ENCODE measurements at places on chromosomes 5 and 9. TPM values are rescaled to one million over a fixed set of nuclear protein-coding genes. Genes with fewer than 3 reads are reported as not detected.

The GARIN3 gene
- not detected for total RNA-seq

The SLC34A1 gene
- total RNA-seq = 0.12 TPM

The FGF1 gene
- 0.12 TPM for total RNA-seq

The TCERG1 gene
- total RNA-seq = 72.8 TPM

The RLN1 gene
- 0.41 TPM for total RNA-seq

The NPR3 gene
- 116 TPM for total RNA-seq

GRCh38 chr5:6540111-6540827 is 91.6 kb downstream of the UBE2QL1 start:
- H3K4me3 ChIP-seq = no peak overlapping the region
- no peaks in the 10 kb centered on the region for H3K4me1 ChIP-seq
- H3K27me3 ChIP-seq = peaks cover 19% of the 10 kb centered on the region
- peak; percentile 10 for DNase-seq

- peaks cover 56% of the 10 kb centered on the region for H3K27me3 ChIP-seq
- no peaks in the 10 kb centered on the region for H3K36me3 ChIP-seq
- H3K4me1 ChIP-seq = peaks cover 11% of the 10 kb centered on the region
Measured at GRCh38 chr5:157464519-157465171, 4.6 kb downstream of the NIPAL4 start.

- H3K4me3 ChIP-seq = no peak overlapping the region
- no peak overlapping the region for H3K27ac ChIP-seq
- no peak for DNase-seq
- H3K36me3 ChIP-seq = no peaks in the 10 kb centered on the region
- H3K4me1 ChIP-seq = peaks cover 3% of the 10 kb centered on the region
- H3K27me3 ChIP-seq = peaks cover 27% of the 10 kb centered on the region
Measured at GRCh38 chr9:81530310-81530810, 159.0 kb downstream of the TLE1 start.

- H3K4me3 ChIP-seq = peak overlapping the region; percentile 68
- peak overlapping the region; percentile 96 for H3K27ac ChIP-seq
- H3K4me1 ChIP-seq = peaks cover 5% of the 10 kb centered on the region
Measured at GRCh38 chr9:93003552-93004407, 54.7 kb upstream of the SUSD3 start.

DNA sequence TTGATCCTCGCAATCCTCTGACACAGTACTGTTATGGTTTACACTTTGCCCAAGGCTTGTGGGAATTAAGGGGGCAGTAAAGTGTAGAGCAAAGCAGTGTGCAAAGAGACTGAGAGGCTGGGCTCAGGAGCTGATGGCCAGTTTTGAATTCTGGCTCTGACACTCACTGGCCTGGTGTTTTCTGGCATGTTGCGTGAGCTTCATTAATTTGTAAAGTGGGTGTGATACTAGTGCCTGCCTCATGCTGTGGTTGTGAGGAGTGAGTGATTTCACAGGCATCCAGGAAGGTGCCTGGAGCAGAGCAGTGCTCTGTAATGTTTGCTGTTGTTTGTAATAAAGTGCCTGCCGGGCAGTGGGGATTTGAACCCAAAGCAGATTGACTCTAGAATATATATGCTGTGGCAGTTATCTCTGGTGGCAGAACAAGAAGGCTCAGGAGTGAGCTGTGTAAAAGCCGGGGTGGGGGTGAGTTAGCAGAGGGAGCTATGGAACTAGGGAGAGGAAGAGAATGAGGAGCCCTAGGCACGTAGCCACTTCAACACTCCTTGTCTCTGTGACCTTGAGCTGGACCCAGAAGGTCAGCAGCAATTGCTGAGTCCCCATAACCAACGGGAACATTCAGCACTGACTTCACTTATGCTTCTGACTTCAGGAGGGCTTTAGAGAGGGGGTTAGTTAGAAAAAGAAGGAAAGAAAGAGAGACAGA is 108.5 kb downstream of the DOCK2 start:
- no peak for DNase-seq
- no peaks in the 10 kb centered on the region for H3K36me3 ChIP-seq
- peak overlapping the region; percentile 25 for H3K27ac ChIP-seq
- H3K4me3 ChIP-seq = no peak overlapping the region
- no peaks in the 10 kb centered on the region for H3K4me1 ChIP-seq

- no peaks in the 10 kb centered on the region for H3K4me1 ChIP-seq
- H3K27ac ChIP-seq = no peak overlapping the region
- no peaks in the 10 kb centered on the region for H3K27me3 ChIP-seq
- H3K4me3 ChIP-seq = no peak overlapping the region
- H3K36me3 ChIP-seq = peaks cover 17% of the 10 kb centered on the region
- no peak for DNase-seq
Measured at GRCh38 chr9:125580701-125581286, 126.2 kb downstream of the MAPKAP1 start.

- no peak for DNase-seq
- H3K27me3 ChIP-seq = peaks cover 8% of the 10 kb centered on the region
- no peak overlapping the region for H3K4me3 ChIP-seq
Measured at GRCh38 chr5:71932655-71933338, 174.5 kb upstream of the MAP1B start.

- DNase-seq = no peak
- peaks cover 35% of the 10 kb centered on the region for H3K27me3 ChIP-seq
- H3K36me3 ChIP-seq = no peaks in the 10 kb centered on the region
- H3K4me1 ChIP-seq = no peaks in the 10 kb centered on the region
- H3K27ac ChIP-seq = no peak overlapping the region
- H3K4me3 ChIP-seq = no peak overlapping the region
Measured at GRCh38 chr5:176685010-176685409, 37.7 kb downstream of the TSPAN17 start.

DNA sequence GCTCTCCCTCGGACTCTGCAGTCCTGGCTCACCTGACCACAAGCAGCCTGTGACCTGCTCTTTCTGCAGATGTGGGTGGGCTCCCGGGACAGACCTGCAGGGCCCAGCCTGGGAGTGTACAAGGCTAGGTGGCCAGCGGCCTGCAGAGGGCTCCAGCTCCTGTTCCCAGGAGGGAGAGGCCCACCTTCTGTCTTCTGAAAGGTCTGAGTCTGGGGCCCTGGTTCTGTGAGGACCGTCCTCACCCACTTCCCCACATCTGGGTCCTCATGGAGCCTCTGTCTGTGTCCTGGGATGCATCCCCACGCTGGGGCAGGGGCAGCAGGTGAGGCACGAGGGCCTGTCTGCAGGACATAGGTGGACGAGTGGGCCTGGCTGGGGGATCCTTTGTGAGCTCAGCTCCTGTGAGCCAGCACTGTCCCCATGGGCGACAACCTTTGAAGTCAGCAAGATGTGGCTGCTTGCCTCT is 43.7 kb downstream of the PHF2 start:
- no peak overlapping the region for H3K27ac ChIP-seq
- peaks cover 9% of the 10 kb centered on the region for H3K4me1 ChIP-seq

DNA sequence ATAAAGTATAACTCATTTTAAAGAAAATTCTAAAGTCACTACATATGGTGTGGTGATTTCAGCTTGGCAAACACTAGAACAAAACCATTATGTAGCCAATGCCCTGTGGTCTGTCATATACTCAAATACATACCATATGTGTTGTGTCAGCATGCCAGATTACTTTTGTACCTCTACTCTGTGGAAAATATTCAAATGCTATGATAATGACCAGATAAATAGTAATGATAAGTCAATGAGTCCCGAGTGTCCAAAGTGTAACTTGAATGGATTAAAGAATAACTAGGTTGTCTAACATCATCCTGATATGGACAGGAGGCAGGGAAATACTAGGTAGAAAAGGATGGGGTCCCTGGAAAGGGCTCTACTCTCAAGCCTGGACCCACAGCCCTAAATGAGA is 58.0 kb upstream of the IL6ST start:
- no peak overlapping the region for H3K4me3 ChIP-seq
- peaks cover 3% of the 10 kb centered on the region for H3K36me3 ChIP-seq
- DNase-seq = no peak
- peaks cover 6% of the 10 kb centered on the region for H3K4me1 ChIP-seq

- no peak for DNase-seq
- H3K27me3 ChIP-seq = no peaks in the 10 kb centered on the region
- H3K27ac ChIP-seq = no peak overlapping the region
- peaks cover 27% of the 10 kb centered on the region for H3K4me1 ChIP-seq
Measured at GRCh38 chr5:126513302-126513701, 81.7 kb downstream of the ALDH7A1 start.
